ENCODE measurements at places on chromosomes 12 and 14.

GRCh38 chr12:96196781-96197180, 2.6 kb downstream of the ELK3 start:
- DNase-seq, result no peak

GRCh38 chr12:119182701-119183493, 4.2 kb downstream of the HSPB8 start:
- no peak for DNase-seq

DNA sequence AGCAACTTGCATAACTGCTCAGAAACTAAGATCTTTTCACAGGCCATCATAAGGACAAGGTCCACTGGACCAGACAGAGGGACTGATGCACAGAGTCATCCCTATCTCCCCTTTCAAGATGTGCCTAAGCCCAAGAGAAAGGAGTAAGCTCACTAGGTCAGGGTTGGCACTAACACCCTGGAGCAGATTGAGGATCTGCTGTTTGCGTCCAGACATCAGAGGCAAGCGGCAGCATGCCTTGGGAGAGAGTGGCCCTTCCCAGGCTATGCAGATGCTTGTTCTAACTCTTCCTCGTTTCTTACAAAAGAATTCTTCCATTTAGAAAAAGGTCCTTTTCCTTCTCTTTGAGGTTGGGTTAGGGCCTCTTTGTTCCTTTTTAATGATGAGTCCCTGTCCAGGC, 187.2 kb downstream of the KCNA5 start:
- DNase-seq, result no peak

GRCh38 chr14:26888592-26888991, 290.8 kb upstream of the NOVA1 start:
- no peak for DNase-seq

- DNase-seq, result no peak
These were observed 477.1 kb upstream of the CCDC196 start for GRCh38 chr14:66009089-66009488.

DNA sequence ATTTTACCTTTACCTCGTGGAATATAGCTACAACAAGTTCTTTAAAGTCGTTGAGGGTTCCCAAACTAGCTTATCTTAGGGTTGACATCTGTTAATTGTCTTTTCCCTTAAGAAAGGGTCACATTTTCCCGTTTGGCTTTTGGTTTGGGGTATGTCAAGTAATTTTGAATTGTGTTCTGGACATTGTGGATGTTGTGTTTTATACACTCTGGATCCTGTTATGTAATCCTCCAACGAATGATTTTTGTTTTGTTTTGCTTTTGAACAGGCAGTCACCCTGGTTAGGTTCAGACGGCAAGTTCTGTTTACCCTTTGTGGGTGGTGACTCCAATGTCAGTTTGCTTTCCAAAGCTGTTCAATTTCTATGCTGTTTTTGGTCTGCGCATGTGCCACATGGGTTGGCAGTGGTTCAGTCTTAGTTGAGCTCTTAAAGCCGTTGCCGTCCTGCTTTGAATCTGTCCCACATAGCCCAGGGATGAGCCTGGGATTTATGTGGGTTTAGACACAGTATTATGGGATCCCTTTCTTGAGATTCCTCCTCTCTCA, 84.8 kb downstream of the TESC start:
- no peak for DNase-seq
